SJSA1 (cell line): ENCODE measurements at places on chromosomes 2 and 18. TPM values are rescaled to one million over a fixed set of nuclear protein-coding genes. Genes with fewer than 3 reads are reported as not detected.

GRCh38 chr18:10923141-10923540 lies 226.2 kb downstream of the PIEZO2 start:
- no peak for DNase-seq

DNA sequence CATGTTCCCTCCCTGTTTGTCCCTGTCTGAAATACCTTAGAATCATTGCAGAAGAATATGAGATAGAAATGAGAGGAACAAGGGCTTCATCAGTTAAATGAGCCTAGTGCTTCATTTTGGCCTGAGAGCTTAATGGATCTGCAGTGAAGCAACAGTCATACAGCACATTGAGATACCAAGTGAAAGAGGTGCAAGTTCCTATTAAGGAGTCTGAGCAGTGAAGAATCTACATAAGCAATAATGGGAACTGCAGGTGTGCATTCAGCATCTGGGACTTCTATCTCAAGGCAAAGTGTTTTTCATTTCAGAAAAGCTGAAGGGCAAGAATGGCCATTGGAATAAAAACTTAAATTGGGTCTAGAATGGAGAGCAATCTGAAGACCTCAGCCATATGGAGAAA lies 323.2 kb upstream of the SLC39A10 start:
- no peak for DNase-seq

CFAP65 gene
- total RNA-seq, result not detected in 2 replicates

GRCh38 chr2:142038826-142039225 lies 92.0 kb downstream of the LRP1B start:
- no peak for DNase-seq

DNA sequence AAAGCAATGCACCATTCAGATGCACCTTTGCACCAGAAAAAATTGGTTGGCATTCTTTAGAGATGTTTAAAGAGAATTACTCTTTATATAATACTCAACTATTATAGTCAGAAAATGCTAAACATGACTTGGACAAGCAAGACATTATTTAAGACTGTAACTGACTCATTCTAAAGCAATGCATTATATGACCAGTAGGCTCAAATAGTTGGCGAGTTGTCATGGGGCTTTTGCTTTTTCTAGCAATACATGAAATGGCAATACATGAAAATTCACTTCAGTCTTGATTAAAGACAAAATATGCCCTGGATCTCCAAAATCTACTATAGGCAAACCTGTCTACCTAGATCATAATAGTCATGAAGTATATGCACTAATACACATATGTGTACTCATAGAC lies 216.9 kb upstream of the VWC2L start:
- DNase-seq, result peak; percentile 50

DNA sequence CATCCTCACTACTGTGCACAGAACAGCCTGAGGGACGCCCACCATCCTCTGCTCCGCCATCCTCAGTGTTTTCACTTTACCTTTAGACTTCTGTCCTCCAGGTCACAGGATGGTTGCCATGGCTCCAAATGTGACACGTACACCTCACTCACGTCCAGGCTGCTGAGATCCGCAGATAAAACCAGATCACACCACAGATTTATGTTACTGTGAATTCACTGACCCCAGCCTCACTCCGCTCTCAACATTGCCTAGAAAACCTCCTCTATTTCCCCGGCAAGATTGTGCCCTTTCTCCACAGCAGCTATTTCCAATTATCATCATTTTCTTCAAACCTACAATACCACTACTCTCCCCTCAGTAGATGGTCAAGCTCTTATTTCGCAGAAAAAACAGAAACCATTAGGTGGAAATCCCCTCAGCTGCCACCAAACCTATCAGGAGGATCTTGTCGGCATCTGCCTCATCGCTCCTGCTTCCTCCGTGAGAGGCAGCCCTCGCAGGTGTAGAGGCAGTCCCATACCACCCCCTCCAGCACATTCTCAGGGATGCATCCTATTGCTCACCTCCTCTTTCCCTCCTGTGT lies 49.8 kb upstream of the SLC1A4 start:
- no peak for DNase-seq

DNA sequence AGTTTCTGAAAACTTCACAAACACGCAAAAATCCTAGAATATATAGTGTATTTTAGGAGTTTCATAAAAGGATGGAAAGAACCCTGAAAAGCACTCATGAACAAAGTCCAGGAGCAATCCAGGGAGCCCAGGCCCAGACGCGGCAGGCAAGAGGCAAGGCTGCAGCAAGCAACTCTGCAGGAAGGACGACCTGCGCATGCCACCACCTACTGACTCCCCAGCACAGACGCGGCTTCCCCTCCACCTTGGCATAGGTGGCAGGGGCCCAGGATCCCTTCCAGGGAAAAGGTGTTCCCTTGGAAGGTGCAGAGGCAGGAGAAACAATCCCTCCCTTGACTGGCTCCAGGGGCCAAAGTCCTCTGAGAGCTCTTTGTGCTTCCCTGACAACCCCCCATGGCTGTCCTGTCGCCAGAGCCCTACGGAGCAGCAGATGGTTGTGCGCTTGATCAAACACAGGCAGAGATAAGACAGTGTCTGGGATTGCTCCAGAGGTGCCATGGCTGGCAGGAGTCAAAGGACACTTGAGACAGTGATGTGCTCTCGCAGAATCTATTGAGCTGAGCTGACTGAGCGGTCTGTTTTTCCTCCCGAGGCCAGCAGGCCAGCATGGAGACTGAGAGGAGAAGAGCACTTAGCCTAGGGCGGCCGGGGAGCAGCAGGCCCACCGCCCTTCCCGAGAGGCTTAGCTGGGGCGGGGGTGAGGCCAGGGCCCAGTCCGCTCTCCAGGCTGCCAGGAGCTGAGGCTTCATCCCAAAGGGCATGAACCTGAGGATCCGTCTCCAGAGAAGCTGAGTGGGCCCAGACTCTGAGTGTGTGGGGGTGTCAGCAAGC lies 10.8 kb upstream of the AMER3 start:
- no peak for DNase-seq

GRCh38 chr2:96811917-96812316 lies 4.2 kb upstream of the CNNM3 start:
- DNase-seq, result no peak

DNA sequence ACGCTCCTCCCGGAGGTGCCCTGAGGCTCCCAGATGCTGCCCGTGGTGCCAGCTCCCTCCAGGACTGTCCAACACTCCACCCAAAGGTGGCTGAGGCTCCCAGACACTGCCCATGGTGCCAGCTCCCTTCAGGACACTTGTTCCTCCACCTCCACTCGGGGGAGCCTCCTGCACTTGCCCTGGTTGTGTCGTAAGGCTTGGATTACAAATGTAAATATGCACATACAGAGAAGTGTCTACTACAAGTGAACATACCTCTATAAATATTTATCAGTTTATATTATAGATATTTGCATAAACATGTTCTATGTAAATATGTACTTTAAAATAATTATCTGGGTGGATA lies 143.3 kb downstream of the PXDN start:
- no peak for DNase-seq

AQP12A gene
- total RNA-seq, result not detected in 2 replicates

DNA sequence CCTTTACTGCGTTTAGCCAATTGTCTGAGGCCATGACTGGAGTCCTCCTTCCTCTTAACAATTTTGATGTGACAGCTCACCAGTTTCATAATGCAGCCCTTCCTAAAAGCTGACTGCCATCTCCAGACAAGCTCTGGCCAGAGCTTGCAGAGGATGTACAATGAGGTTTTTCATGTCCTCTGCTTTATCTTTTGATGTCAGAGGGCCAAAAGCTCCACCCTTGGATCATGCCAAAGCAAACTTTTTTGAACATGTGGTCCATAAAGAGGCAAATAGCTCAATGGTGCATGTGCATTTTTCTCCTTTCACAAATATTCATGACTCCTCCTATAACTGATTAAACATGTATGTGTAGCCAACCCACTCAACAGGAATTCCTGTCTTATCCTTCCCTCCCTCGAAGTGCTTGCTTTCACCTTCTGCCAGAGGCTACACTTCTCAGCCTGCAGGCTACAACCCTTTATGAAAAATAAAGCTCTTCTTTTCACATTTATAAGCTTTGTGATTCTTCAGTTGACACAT lies 266.2 kb downstream of the FBXO15 start:
- no peak for DNase-seq
